Stimulated activated CD4-positive, alpha-beta T cell treated with anti-CD3 and anti-CD28 coated beads, Interleukin-1b, Interleukin-23, amount 100 ng/mL, for 48 hours (primary cell): ENCODE measurements at places on chromosomes 13 and 19.

GRCh38 chr19:16772841-16773240, 53.2 kb downstream of the NWD1 start:
- no peak for DNase-seq

DNA sequence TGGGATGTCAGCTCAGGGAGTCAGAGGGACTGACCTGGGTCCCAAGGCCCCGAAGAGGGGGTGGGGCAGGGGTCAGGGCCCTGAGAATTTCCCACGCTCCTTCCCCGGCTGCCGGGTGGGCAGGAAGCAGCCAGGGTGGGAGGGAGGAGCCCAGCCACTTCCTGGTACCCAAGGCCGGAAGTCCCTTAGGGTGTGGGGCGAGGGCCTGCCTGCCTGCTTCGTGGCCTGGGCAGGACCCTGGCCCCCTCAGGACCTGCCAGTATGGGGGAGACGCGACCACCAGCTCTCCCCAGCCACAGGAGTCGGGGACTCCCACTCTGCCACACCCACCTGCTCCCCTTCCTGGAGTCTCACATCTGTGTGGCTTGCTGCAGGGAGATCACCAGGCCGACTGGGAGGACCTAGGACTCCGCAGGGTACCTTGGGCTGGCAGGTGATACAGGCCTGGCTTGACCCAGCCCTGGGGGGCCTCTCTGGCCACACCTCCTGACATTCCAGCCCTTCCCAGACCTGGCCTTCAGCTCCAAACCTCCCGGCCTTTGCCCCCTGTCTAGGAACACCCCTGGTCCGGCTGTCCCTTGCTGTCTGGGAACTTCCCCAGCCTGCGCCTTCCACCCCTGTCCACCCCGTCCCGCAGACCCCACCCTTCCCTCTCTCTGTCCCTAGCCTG, 9.8 kb upstream of the CIRBP start:
- peak; percentile 66 for DNase-seq

GRCh38 chr13:34667286-34668218, 274.5 kb upstream of the NBEA start:
- DNase-seq: no peak

DNA sequence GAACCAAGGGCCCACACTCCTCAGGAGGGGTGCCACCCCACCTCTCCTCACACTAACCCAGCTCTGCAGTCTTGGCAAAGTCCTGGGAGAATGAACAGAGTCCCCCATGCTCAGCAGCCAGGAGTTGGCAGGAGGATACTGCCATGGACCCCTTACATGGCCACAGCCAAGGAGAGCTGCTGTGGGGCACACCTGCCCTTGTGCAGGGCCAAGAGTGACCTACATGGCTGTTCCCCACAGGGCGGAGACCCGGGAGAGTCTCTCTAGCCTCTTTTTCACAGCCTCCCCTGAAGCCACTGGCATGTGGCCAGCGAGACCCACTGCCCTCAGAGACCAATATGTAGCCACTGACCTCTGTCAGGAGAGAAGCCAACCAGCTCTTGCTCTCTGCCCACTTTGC, 45.9 kb upstream of the VSTM2B start:
- DNase-seq: no peak

DNA sequence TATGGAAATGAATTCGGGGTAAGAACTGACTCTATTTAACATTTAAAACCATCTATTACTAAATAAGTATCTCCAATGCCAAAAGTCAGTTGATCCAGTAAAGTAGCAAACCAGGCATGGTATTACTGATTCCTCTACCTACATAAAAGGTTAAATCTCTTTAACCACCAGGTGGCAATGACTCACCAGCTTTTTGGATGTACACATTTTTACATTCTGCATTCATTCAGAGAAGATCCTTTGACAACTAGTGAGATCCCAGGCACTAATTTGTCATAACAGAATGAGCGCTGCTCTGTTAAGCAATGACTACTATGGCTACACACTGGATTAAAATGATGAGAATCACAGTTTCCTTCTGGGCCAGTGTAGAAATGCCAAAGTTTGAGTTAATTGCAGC, 329.8 kb upstream of the GPC6 start:
- no peak for DNase-seq

DNA sequence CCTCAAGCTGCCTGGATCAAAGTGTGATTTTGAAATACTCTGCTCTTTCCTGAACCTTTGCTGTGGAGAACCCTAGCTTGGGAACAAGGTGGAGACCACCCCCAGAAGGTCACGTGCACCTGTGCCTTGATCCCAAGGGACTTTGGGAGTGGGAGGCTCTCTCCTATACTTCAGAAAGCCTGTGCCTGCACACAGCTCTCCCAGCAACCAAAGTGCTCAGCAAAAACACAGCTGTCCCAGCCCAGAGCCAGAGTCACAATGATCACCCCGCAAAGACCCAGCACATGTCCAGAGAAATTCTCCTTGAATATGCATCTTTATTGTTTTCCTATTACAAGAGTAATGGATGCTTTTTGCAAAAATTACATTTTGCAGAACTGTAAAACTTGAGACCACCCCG, 43.4 kb downstream of the TNFRSF19 start:
- no peak for DNase-seq

DNA sequence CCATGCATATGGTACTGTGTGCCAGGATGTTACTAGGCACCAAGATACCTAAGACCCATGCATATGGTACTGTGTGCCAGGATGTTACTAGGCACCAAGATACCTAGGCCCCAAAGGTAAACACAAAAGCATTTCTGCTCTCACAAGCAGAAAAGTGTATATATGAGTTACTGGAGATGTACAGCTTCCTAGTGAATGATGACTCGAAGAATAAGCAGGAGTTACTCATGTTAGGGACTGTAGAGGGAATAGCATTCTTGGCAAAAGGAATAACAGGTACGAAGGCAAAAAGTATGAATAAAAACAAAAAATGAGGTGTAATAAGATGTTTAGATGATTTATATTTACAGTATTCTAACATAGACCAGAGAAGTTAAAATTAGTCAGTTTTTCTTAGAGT, 383.7 kb downstream of the DIAPH3 start:
- no peak for DNase-seq

GRCh38 chr19:51036519-51036918, 1.7 kb upstream of the KLK12 start:
- no peak for DNase-seq

DNA sequence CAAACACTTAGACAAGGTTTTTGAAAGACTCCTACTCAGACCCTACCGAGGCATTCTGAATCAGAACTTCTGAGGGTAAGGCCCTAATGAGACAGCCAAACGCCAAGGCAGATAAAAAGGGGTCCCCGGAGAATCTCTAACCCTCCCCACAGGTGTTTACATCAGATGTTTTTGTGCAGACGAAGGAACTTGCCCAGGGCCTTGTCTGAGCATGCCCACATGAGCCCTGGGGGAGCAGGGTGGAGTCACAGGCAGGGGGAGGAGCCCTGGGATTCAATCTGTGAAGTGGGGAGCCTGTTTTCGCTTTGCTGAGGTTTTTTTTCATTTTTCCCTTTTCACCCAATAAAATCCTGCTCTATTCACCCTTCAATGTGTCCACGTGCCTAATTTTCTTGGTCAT, 61.6 kb upstream of the MED4 start:
- DNase-seq: peak; percentile 77

DNA sequence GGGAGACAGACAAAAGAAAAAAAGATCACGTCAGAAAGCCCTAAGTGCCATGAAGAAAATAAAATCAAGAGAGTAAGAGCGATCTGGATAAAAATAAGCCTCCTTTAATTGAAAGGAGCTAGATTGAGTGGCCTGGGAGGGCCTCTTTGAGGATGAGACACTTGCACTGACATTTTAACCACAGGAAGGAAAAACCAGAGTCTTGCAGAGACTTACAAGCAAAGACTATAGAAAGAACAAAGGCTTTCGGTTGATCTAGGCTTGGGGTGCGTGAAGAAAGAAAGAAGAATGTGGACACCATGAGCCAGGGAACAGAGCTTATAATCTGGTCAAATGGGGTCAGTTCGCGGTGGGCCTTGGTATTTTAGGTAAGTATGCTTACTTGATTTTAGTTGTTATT, 342.7 kb downstream of the COG6 start:
- DNase-seq: peak; percentile 19

GRCh38 chr13:44368062-44368591, 5.5 kb upstream of the SERP2 start:
- no peak for DNase-seq

- no peak for DNase-seq
These were observed 12.3 kb upstream of the HSPH1 start for GRCh38 chr13:31174018-31174417.

DNA sequence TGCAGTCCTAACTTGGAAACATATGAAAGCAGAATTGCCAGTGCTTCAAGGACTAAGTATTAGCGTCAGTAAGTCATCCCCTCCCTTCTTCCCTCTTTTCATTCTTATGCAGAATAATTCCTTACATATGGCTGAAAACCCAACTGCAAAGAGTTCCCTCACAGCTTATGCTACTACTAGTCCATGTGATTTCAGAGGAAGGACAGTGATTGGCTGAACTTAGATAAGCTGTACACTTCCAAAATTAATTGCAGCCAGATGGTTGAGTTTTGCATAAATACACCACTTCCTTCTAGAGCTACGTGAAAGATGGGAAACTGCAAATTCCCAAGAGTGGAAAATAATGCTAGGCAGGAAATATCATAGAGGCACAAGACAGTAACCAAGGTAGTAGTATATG, 730.4 kb downstream of the OLFM4 start:
- DNase-seq: no peak

- DNase-seq: no peak
These were observed 208.7 kb downstream of the MTUS2 start for GRCh38 chr13:29028868-29029267.

GRCh38 chr13:93227878-93228642, 1.5 kb downstream of the GPC6 start:
- DNase-seq: no peak

GRCh38 chr19:5470264-5470671, 15.1 kb downstream of the ZNRF4 start:
- DNase-seq: no peak

DNA sequence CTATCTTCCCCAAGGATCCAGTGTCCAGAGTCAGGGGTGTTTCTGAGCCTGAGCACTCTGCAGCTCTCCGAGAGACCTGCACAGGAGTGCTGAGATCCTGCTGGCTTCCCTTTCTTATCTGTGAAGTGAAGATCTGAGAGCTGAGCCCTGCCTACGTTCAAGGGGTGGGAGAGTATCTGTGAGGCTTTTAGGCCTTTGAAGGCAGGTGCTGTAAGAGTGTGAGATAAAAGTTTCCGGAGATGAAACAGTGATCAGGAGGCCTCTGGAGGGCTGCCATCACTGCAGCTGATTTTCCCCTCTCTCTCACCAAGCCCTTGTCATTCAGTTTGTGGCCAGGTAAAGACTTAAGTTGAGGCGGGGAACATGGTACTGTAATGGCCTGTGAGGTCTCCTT, 83.1 kb downstream of the AKAP11 start:
- peak; percentile 75 for DNase-seq

GRCh38 chr13:109288151-109288709, 498.2 kb downstream of the IRS2 start:
- no peak for DNase-seq

DNA sequence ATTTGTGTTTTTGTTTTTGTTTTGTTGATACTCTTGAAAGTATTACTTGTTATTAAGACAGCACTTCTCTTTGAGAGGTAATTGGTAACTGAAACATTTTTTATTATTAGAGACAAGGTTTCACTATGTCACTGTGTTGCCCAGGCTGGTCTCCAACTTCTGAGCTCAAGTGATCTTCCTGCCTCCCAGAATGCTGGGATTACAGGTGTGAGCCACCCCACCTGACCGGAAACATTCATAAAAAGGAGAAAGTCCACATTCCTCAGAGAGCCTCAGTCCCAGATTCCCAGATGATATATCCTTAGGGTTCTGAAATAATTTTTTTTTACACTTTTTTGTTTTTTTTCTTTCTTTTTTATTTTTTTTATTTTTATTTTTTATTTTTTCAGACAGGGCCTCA, 2.7 kb downstream of the CARM1 start:
- no peak for DNase-seq

- DNase-seq: no peak
These were observed 305.5 kb downstream of the ZNF536 start for GRCh38 chr19:30677702-30678101.

DNA sequence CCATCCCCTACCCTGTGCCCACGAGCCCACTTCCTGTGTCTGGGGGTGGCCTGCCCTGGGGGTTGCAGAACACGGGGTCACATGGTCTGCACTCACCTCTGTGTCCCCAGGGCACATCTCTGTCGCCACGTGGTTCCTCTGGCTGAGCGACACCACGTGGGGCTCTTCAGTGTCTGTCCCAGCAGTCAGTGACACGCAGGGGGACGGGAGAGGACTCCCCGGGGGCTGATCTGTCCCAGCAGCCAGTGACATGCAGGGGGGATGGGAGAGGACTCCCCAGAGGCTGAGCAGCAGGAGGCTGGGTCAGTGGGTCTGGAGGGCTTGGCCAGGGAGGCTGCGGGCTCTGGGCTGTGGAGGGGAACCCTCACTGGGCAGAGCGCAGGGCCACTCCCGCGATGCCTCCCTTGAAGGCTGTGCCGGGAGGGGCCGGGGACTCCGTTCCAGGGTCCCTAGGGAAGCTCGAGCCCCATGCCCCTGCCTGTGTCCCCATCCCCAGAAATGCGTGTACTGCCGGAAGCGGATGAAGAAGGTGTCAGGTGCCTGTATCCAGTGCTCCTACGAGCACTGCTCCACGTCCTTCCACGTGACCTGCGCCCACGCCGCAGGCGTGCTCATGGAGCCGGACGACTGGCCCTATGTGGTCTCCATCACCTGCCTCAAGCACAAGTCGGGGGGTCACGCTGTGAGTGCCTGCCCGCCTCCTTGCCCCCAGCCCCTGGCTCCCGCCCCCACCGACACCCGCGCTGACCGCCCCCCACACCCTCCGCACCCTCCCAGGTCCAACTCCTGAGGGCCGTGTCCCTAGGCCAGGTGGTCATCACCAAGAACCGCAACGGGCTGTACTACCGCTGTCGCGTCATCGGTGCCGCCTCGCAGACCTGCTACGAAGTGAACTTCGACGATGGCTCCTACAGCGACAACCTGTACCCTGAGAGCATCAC, 174.8 kb downstream of the KDM4B start:
- DNase-seq: no peak

- DNase-seq: no peak
These were observed 17.1 kb downstream of the NWD1 start for GRCh38 chr19:16736709-16737108.

DNA sequence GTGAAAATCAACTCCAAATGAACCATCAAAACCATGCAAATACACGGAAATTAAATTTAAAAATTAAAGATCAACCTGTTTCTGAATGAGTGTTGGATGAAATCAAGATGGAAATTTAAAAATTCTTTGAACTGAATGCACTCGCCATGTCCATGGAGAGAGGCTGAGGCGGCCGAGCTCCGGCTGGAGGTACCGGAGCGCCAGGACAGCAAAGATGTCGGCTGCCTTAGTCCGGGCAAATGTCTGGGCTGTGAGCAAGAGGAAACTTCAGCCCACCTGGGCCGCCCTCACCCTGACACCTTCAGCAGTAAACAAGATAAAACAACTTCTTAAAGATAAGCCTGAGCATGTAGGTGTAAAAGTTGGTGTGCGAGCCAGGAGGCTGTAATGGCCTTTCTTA, 5.3 kb upstream of the ZNF506 start:
- DNase-seq: no peak
